Immature natural killer cell (primary cell): ENCODE measurements at places on chromosomes 7 and 10. TPM values are rescaled to one million over a fixed set of nuclear protein-coding genes. Genes with fewer than 3 reads are reported as not detected.

GRM3 gene
- polyA plus RNA-seq: not detected

CDH23 gene
- 0.59 TPM for polyA plus RNA-seq

NEURL1 gene
- not detected for polyA plus RNA-seq

TMEM236 gene
- 0.07 TPM for polyA plus RNA-seq
